ENCODE measurements at places on chromosomes 7 and 10.

DNA sequence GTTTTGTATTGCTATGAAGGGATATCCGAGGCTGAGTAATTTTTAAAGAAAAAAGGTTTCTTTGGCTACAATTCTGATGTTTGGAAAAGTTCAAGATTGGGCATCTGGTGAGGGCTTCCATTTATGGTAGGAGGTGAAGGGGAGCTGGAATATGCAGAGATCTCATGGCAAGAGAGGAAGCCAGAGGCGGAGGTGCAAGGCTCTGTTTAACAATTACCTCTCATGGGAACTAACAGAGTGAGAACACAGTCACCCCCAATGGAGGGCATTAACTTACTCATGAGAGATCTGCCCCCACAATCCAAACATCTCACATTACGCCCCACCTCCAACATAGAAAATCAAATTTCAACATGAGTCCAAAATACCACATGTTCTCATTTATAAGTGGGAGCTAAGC, 62.0 kb downstream of the AKR1D1 start:
- DNase-seq = no peak

- DNase-seq = no peak
Observed at GRCh38 chr7:11492307-11492706, 339.7 kb downstream of the THSD7A start.

- DNase-seq = no peak
Observed at GRCh38 chr7:102992938-102993717, 80.3 kb downstream of the LRRC17 start.

- no peak for DNase-seq
Observed at GRCh38 chr10:74058658-74059057, 60.7 kb downstream of the VCL start.

- peak; percentile 61 for DNase-seq
Observed at GRCh38 chr7:151754142-151754590, 122.7 kb downstream of the PRKAG2 start.

DNA sequence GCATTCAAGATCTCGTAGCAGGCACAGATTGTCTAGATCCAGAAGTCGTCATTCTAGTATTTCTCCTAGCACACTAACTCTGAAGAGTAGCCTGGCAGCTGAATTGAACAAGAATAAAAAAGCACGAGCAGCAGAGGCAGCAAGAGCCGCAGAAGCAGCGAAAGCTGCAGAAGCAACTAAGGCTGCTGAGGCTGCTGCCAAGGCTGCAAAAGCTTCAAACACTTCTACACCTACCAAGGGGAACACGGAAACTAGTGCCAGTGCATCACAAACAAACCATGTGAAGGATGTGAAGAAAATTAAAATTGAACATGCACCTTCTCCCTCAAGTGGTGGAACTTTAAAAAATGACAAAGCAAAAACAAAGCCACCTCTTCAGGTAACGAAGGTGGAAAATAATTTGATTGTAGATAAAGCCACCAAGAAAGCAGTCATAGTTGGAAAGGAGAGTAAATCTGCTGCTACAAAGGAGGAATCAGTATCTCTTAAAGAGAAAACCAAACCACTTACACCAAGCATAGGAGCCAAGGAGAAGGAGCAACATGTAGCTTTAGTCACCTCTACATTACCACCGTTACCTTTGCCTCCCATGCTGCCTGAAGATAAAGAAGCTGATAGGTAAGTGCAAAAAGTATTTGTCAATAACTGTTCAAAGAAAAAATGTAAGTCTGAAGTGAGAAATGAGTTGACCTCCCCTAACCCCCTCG, 37.7 kb downstream of the CDK13 start:
- no peak for DNase-seq

- DNase-seq = no peak
Observed at GRCh38 chr7:138665249-138665648, 35.9 kb downstream of the SVOPL start.

GRCh38 chr7:32047801-32048200, 22.4 kb downstream of the PDE1C start:
- DNase-seq = no peak

- no peak for DNase-seq
Observed at GRCh38 chr10:118238573-118239235, 103.4 kb downstream of the FAM204A start.

DNA sequence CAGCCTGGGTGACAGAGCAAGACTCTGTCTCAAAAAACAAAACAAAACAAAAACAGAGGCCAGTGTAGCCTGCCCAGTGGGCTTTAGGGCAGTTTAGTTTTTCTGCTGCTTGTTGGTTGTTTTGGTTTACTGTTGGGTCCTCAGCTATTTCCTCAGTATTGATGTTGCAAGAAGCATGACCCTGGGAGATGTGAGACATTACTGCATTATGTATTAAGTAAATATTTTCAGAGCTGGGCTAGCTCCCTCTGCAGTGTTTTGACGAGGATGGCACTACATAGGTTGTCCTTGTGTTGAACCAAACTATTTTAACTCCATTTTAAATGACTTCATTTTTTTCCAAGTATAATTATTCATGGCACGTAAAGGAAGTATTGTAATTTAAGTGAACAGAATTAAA, 4.8 kb downstream of the AKAP9 start:
- no peak for DNase-seq

GRCh38 chr7:130367088-130367755, 13.1 kb upstream of the CPA1 start:
- DNase-seq = no peak

DNA sequence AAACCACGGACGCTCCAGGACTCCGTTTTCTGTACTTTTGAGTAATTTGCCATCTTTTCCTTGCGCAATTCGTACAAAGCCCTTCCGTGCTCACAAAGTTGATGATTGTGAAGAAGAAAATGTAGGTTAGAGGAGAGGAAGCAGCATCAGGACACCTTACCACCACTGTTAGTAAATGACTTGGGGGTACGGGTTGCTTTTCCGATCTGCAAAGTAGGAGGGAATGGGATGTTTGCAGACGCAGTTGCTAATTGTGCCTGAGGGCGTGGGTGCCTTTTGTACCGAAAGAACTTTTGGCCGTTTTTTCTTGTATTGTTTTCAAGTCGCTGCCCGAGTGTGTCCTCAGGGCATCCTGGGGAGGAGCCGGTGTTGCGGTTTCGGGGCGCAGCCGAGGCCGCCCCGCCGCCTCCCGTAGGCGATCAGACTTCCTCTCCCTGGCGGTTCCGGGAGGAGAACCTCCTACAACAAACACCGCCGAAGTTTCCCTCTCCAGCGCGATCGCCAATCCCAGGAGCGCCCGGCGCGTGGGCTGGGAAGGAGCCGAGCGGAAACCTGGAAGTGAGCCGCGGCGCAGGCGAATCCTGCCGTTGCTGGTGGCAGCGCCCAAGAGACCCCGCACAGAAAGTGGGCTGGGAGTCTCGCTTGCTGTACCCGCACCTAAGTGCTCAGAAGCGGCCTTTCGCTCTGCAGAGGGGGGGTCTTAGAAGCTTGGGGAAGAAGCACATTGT, 1.0 kb downstream of the PRR15 start:
- DNase-seq = no peak

- no peak for DNase-seq
Observed at GRCh38 chr7:139944248-139944647, 115.2 kb downstream of the TBXAS1 start.

DNA sequence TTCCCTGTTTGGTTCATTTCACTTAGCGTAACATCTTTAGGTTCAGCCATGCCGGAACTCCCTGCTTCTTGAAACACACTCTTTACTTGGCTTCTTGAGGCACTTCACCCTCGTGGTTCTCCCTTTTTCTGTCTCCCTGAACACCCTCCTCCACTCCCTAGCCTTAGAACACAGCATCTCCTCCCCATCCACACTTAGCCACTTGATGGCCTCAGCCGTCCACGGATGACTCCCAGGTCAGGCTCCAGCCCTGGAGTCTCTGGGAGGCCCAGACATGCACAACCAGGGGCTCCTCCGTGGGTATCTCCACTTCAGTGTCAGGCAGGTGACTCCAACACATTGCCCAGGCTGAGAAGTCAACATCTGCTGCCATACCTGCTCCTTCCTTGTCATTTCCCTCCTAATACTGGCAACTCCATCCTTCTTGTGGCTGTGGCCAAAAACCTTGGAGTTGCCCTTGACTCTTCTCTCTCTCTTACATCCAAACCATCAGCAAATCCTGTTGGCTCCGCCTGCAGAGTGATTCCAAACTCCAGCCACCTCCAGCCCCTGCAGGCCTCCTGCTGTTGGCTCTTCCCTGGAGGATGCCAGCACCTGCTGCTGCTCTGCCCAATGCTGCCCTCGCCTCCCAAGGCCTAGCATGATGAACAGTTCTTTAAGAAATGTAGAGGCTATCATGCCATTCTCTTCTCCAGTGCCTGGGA, 8.4 kb upstream of the INMT start:
- DNase-seq = no peak

DNA sequence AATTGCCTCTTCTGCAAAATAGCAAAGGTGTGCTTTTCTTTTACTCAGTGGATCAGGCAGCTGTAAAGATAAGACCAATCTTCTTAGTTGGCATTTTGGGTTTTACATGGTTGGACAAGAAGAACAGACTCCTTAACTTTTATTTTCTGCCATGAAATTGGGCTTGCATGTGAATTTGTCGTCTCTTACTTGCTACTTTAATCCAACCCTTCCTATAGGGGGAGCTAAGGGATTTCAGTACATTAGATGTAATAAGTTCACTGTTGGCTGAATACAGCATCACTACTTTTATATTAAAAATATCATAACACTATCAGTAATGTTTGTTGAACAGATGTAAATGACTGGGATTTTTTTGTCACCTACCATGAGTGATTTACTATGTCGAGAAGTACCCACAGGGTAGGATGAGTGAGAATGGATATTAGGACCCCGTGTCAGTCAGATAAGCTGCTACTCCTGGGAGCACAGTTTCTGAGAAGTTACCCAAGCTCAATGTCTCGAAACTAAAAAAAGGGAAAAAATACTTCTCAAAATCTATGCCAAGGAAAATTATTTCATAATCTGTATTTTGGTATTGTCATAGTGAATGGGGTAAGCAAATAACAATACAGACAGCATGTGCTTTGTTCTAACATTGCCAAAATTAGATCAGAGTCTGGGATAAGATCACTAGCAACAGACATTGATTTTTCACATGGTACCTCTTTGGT, 127.4 kb upstream of the AGR3 start:
- no peak for DNase-seq

- DNase-seq = no peak
Observed at GRCh38 chr10:22652988-22653481, 61.3 kb downstream of the PIP4K2A start.

DNA sequence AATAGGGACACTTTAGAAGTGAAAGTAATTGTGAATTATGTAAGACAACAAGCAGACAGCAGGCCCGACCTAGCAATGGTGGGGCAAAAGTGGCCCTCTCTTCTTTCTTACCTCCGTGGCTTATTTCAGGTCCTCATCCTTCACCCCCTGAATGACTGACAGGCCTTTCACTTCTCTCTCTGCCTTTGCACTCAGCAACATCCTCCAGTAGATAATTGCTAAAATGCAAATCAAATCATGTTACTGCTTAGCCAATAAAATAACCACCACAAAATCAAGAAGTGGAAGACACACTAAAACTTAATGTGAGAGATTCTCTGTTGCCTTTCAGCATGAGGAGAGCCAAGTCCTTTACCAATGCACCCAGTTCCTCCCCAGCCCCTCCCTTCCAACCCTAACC, 274.6 kb upstream of the ZNF32 start:
- DNase-seq = no peak

GRCh38 chr10:22669163-22669711, 45.1 kb downstream of the PIP4K2A start:
- no peak for DNase-seq

- DNase-seq = no peak
Observed at GRCh38 chr10:91124016-91124415, 96.4 kb upstream of the PCGF5 start.

All from thoracic aorta (tissue), 2 donors.